ENCODE measurements at places on chromosomes 2 and 18.

GRCh38 chr2:136232456-136233172 lies 114.7 kb upstream of the CXCR4 start:
- no peak for DNase-seq

DNA sequence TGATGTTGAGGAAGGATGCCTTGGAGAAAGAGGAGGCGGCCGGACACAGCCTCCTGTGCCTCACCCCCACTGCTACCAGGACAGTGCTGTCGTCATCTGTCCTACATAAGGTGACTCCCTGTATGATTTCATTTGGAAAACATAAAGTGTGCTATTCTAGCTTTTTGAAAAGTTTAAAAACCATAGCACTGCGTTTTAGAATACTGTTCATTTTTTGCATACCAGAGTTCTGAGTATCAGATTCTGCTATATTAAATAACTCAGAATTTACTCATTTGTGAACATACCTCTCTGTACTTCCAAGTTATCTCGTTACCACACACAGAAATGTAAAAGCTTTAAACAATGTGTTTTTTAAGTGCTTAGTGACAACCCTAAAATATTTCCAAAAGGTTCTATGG lies 302.9 kb downstream of the LRRTM1 start:
- DNase-seq, result no peak

DNA sequence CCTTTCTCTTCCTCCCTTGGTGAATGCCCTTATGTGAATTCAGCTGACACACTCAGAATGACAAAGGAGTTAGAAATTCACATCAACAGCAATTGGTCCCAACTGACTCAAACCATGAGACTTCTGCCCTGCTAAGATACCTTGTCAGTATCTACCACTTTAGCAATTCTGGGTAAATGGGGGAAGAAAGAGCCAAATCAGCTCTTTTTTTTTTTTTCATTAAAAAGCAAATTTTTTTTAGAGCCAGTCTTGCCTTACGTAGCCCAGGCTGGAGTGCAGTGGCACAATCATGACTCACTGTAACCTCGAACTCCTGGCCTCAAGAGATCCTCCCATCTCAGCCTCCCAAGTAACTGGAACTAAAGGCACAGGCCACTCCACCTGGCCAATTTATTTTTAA lies 1.7 kb upstream of the PPP4R1 start:
- no peak for DNase-seq

GRCh38 chr18:37179384-37179783 lies 350.5 kb downstream of the KIAA1328 start:
- DNase-seq, result no peak

GRCh38 chr2:50885948-50886347 lies 146.0 kb downstream of the NRXN1 start:
- no peak for DNase-seq
